ENCODE measurements at places on chromosomes 5 and 9.

DNA sequence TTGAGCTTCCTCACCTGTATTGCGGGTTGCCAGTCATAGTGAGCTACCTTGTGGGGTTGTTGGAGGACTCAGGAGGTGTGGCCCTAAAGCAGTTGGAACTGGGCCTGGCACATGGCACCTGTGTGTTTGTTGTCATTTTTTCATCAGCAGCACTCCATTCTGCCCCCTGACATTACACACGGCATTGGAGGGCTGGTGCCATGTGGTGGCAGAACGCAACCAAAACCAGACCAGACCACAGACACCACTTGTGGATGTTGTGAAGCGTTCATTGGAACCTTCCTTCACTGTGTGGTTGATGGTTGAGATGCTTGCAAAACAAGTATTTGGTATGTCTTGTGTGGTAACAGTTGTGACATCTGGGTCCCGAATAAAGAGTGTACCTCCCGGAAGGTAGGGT is 113.2 kb upstream of the ERCC6L2 start:
- DNase-seq = no peak

DNA sequence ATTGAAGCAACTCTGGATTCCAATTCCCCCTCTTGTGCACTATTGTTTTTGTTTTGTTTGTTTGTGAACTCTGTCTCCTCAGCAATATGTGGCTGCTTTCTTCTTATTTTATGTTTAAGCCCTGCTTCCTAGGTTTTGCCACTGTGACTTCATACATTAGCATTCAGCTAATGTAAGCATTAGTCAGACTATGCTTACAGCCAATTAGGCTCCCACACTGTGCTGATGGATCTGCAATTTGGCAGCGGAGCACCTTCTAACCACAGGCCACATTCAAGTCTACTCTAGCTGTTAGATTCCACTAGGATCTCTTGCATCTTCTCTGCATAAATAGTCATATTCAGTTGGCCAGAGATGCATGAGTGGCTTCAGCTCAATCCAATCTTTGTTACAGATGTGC is 9.6 kb upstream of the BICD2 start:
- peak; percentile 13 for DNase-seq

DNA sequence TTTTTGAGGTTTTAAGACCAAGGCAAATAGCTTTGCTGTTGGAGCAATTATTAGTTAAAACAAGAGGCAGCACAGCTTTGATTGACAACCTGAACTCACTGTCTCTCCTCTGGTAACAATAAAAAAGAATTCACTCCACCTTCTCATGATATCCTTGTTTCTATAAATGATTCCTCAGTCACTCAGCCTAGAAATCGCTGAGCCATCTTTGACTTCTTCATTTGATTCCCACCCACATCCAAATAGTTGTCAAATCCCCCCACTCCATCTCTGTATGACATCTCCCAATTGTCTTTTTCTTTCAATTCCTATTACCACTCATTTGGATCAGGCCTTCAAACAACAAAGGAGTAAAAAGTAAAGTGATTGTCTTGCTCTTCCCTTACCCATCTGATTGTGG is 266.4 kb downstream of the MCTP1 start:
- DNase-seq = no peak

DNA sequence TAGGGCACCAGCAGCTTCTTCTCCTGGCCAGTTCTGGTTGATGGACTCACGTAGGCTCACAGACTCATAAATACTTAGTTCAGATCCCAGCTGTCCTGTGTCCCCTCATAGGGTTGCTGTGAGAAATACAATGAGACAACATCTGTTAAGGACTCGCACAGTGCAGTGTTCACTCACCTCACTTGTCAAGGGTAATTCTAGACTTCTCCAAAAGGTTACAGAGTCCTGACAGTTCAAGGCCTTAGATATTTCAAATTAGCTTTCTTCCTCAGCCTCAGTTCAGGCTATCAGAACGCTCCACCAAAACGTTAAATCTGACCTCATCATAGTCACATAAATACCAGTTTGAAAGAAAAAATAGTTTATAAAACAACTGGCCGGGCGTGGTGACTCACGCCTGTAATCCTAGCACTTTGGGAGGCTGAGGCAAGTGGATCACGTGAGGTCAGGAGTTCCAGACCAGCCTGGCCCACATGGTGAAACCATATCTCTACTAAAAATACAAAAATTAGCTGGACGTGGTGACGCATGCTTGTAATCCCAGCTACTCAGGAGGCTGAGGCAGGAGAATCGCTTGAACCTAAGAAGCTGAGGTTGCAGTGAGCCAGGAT is 106.3 kb downstream of the UGCG start:
- no peak for DNase-seq

DNA sequence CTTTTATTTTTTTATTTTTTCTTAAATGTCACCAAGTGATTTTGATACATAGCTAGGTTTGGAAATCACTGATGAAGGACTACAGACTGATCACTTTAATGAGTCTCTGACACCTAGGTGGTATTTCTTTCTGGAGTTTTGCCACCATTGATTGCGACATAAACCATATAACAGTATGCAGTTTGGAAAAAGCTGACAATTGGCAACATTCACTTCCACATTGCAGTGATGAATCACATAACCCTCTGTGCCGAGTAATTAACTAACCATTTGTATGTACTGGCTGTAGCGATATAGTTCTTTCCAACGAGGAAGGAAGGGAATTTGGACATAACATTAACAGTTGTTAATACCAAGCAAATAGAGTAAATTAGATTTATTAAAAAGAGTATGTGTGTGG is 222.9 kb upstream of the EFNA5 start:
- peak; percentile 59 for DNase-seq

All from NCI-H446 treated with DMSO at 0.1 percent for 48 hours (cell line).